H4 (cell line): ENCODE measurements at places on chromosomes 7 and 10. TPM values are rescaled to one million over a fixed set of nuclear protein-coding genes. Genes with fewer than 3 reads are reported as not detected.

The NUDT13 gene
- 1.1 and 2.0 TPM in 2 replicates for total RNA-seq

The CUBN gene
- 0.06 and 0.14 TPM in 2 replicates for total RNA-seq

The SCRN1 gene
- total RNA-seq, result 114 and 128 TPM in 2 replicates

- DNase-seq, result no peak
Measured at GRCh38 chr7:1045069-1046063, 1.0 kb downstream of the GPR146 start.

GRCh38 chr10:14671386-14671831 is 103.3 kb downstream of the FAM107B start:
- DNase-seq, result no peak

DNA sequence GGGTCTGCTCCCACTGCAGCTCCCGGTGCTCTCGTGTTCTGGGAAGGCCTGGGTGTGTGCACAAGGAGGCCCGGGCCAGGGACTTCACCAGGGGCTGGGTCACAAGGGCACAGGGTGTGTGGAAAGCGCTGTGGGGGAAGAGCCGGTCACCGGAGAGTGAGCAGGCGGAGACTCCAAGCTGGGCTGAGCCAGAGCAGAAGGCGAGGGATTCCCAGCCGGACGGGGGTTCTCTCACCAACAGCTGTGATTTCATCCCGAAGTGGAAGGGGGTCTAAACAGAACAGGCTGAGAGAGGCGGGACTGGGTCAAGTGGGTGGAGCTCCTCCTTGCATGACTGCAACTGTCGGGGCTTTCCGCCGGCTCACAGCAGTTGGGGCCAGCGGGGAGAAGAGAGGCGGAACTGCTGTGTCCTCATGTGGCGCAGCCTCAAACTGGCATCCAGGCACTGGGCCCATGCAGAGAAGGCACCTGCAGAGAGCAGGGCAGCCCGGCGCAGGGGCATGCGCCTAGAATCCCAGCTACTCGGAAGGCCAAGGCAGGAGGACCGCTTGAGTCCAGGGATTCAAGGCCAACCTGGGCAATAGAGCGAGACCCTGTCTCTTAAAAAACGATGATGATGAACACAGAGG is 7.6 kb upstream of the ORAI2 start:
- no peak for DNase-seq

- DNase-seq, result peak; percentile 75
Measured at GRCh38 chr7:3154881-3155494, 111.3 kb upstream of the CARD11 start.

- DNase-seq, result no peak
Measured at GRCh38 chr10:30172673-30173072, 113.3 kb upstream of the JCAD start.

- no peak for DNase-seq
Measured at GRCh38 chr10:60666221-60666620, 112.1 kb upstream of the CDK1 start.

- DNase-seq, result no peak
Measured at GRCh38 chr7:141258559-141258958, 184.7 kb downstream of the TMEM178B start.

GRCh38 chr10:103680869-103681236 is 174.5 kb downstream of the SH3PXD2A start:
- DNase-seq, result no peak
